ENCODE measurements at places on chromosomes 4 and X.

DNA sequence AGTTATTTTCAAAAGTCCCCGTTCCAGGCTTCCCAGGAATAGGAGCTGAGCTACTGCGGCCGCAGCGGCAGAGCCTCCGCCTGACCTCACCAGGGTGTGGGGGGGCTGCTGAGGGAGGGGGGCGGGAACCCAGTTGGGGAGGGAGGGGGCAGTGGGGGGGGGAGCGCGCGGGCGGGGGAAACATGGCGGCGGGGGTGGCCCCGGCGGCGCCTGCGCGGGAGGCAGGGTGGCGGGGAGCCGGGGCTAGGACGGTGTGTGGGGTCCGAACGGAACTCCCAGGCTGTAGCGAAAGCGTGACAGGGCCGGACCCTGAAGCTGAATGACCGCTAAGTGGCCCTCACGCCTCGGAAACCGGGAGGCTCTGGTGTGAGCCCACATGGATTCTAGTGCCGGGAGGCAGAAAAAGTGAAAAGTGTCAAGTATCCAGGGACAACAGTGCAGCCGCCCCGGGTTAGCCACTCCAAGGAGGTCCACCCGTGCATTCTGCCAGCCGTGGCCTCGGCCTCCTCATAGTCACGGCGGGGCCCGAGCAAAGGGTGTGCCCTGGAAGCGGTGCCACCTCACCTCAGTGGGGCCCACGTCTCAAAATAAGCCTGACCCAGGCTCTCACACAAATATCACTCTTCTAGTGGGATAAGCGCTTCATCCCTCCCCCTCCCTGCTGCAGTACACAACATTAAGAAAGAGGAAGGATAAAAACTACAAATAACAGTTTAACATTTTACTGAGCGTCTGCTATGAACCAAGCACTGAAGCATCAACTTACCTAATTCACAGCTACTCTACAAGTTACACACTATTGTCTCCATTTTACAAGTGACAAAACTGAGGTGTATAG, at the start of gene KLHL13:
Gene KLHL13 (minus strand): TSS at position 98 of the 838 bp plus-strand sequence. CDS start 88,337 bp downstream, outside the sequence.
- peak; percentile 0 for DNase-seq

DNA sequence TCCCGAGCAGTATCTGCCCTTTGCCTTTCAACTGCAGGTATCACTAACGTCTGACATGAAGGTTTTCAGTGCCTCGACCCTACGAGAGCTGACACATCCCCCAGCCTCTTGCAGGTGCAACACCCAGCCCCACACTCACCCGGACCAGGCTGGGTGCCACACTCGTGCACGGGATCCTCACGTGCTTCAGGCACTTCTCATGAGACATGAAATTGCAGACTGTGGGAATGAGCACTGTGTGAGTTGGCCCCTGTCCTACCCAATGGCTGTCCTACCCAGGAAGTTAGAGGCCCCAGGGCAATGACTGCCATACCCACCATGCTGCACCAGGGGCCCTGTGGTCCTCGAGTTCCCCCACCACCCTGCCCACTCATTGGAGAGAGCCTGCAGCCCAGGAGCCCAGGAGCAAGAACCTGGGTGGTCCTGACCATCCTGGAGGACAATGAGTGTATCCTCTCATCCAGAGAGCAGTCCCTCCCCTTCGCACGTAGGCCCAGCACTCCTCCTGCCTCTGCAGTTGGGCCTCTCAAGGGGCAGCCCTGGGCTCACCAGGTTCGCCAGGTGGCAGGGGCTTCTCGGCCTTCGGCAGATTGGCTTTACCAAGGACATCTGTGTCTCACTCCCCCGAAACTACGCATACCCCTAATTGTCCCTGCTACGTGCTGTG, 2.4 kb downstream of the DGKQ start:
- no peak for DNase-seq

DNA sequence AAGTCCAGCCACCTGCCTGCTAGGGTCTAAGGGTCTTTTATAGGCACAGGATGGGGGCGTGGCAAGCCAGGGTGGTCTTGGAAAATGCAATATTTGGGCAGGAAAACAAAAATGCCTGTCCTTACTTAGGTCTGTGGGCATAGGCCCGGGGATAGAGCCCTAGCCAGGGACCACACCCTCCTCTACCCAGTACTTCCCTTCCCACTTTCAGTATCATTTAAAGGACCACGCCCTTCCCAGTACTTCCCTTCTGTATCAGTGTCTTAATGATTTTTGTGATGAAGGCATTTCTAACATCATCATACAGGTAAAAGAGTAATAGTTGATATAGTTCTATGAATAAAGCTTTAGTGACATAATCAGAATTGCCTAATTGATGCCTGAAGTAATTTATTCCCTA, 11.4 kb downstream of the BANK1 start:
- DNase-seq, result no peak

DNA sequence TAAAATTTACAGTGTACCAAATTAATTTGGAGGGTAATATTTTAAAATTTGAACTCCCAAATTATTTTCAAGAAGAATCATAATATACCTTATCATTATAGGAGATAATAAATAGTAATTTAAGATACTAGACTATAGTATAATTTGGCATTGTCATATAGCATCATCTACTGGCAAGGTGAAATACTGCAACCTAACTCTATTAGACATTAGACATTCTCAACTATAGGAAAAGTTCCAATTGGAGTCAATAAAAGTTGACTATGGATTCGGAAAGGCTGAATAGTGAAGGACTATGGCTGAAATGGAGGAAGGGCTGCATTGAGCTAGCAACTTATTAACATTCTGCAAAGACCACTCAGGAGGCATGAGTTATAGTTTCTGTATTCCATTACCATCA, 113.0 kb downstream of the PRDM5 start:
- no peak for DNase-seq

GRCh38 chr4:8761824-8762205, 109.8 kb downstream of the HMX1 start:
- DNase-seq, result no peak

DNA sequence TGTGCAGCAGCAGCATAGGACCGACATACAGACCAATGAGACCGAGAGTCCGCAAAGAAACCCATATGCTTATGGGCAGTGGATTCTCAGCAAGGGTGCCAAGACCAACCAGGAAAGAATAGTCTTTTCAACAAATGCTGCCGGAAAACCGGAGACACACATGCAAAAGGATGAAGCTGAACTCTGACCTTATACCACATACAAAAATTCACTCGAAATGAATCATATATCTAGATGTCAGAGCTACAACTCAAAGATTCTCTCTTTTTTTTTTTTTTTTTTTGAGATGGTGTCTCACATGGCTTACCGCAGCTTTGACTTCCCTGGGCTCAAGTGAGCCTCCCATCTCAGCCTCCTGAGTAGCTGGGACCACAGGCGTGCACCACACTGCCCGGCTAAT, 16.0 kb upstream of the MXD4 start:
- DNase-seq, result no peak

GRCh38 chr4:178293601-178294000, 851.4 kb upstream of the AGA start:
- DNase-seq, result no peak

DNA sequence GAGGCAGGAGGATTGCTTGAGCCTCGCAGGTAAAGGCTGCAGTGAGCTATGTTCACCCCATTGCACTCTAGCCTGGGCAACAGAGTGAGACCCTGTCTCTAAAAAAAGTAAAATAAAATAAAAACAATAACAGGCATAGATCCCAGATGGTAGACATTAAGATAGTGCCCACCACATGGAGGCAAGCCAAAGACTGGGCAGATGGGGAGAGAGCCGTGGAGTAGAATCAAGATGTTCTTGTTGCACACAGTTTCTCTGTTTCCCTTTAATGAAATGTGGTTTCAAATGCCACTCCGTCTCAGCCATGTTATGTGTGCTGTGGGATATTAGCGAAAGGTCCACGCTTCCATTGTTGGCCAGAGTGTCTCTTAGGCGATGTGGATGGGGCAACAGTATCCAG, 63.8 kb upstream of the TBL1X start:
- DNase-seq, result no peak

- DNase-seq, result no peak
Observed at GRCh38 chrX:150223176-150224015, 139.7 kb upstream of the MAMLD1 start.

DNA sequence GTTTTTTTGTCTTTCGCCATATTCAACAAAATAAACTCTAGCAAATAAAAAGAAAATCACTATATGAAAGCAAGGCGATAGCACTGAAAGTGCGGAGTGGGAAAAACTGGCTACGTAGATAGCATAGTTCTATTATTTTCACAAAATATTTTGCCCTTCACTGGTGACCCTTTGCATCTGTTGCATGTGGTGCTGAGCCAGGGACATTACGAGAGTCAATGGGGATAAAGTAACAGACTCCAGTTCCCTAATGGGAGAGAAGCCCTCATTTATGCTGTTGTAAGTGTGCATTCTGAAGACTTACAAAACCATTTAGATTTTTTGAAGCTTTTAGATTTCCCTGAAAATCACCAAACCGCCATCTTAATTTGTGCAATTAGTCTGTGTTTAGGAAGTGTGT, 501.6 kb downstream of the PPARGC1A start:
- no peak for DNase-seq

DNA sequence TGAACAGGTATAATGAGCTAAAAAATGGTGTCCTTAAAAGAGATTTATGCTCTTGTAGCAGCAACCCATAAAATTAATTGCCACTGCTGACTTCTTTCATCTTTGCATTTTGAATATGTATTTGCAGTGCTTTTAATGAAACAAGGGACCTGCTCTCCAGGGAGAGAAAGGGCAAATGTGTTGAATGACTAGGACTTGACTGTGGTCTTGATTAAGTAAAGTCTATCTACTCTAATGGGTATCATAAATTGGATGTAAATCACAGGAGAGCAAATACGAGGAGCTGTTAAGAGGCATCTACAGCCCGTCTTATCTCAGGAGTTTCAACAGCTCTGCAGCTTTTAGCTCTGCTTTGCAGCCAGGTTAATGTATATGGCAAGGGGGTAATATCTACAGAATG, 216.4 kb downstream of the PALLD start:
- no peak for DNase-seq

DNA sequence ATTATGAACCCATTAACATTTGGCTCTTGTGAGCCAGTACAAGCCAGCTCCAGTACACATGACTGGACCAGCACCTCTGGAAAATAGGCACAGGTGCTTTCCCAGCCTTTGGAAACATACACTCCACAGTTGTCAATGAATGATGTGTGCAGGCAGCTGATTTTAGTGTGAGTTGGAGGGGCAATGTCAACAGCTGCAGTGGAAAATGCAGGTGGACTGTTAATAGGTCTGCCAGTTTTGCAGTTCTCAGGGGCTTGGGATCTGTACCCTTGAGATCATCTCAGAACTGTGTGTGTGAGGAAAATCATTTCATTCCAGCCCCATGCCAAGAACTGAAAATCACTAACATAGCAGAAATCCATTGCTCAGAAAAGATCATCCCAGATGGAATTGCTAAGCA, 81.7 kb upstream of the CHRDL1 start:
- DNase-seq, result no peak

- DNase-seq, result no peak
Observed at GRCh38 chrX:104565791-104566680, at the start of gene IL1RAPL2. Gene IL1RAPL2 (plus strand): TSS chrX:104566199.

DNA sequence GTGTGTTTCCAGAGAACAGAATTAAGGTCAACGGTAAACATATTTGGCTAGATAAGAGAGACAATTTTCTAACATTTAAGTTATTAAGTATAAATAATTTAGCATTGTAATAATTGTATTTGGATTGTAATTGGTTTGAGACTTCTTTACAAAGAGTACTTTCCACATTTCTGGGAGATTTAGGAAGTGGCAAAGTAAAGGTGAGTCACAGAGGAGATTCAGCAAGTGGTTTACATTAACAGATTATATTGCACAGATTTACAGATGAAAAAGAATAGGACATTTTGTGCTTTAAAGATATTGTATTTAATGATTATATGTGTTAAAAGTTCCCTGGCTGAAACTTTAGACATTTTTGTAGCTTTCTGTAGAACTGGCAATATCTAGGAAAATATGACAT, 584.4 kb upstream of the AADAT start:
- DNase-seq, result no peak

- no peak for DNase-seq
Observed at GRCh38 chr4:151665022-151665784, 95.6 kb downstream of the GATB start.

GRCh38 chrX:18449236-18449635, 23.8 kb downstream of the CDKL5 start:
- no peak for DNase-seq
